ENCODE measurements at places on chromosomes 3 and 15.

DNA sequence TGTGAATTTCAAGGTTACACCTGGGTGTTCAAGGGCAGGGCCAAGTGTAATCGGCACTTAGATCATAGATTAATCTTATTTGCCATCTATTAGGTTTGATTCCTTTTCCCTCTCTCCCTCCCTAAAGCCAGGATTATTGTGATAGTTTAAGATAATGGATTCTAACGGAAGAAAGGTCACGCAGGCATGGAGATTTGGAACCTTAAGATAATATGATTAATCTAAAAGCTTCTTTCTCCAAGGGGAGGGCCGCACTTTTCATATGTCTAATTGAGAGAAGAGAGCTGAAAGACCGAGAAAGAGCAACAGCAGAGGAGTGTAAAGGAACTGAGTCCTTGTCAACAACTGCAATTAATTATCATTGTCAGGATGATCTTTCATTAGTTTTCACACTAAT lies 858.8 kb upstream of the NR2F2 start:
- no peak for DNase-seq

DNA sequence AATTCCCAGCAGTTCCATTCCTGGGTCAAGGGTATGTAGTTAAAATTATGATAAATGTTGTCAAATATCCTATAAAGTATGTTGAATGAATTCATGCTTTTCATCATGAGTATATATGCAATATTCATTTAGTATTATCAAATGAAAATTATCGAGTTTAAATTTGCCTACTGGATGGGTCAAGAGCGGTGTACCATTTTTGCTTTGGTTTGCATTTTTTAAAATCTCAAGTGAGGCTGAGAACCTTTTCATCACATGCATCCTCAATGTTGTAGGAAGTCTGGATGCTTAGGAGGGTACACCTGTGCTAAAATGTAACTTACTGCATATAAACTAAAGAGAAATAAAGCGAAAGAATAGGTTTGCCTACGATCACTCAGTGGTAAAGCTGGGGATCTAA lies 95.5 kb upstream of the MYO5C start:
- DNase-seq: no peak

- DNase-seq: no peak
Observed at GRCh38 chr3:171358181-171358880, 101.9 kb downstream of the TNIK start.

DNA sequence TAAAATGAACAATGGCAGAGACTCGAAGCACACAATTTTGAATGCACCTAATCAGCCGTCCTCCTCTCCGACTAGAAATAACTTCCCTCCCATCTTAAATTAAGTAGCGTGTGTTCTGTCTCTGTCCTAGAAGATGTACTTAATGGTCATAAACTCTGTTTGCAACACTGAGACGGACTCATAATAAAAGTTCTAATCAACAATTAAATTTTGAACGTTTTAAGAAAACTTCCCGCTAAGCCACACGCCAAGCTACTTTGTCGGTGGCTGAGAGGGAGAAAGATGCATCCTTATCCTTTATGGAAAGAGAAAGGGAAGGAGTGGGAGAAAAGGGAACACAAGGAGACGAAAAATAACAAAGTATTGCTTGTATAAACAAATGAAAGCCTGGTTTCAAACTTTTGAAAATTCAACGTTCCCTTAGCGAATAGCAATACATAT lies 989 bp downstream of the GNB4 start:
- DNase-seq: no peak

GRCh38 chr3:16247282-16248061 lies 17.3 kb downstream of the DPH3 start:
- peak; percentile 45 for DNase-seq

- no peak for DNase-seq
Observed at GRCh38 chr3:179750720-179751328, 98.0 kb downstream of the USP13 start.

- no peak for DNase-seq
Observed at GRCh38 chr15:42457445-42458442, 33.2 kb downstream of the ZNF106 start.

- no peak for DNase-seq
Observed at GRCh38 chr3:10627884-10628572, 122.6 kb upstream of the ATP2B2 start.

DNA sequence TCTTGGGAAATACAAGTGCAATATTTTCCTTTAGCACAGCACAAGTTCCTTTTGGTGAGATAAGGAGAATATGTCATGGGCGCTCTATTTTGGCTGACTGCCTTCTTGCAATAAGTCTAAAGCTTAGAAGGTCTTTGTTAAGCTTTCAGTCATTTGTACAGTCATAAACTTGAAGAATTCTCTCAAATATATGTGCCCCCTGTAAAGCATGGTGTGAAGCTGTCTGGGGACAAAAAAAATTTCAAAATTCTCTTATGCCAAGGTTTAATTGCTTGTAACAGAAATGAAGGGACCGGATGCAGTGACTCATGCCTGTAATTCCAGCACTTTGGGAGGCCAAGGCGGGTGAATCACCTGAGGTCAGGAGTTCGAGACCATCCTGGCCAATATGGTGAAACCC lies 21.7 kb upstream of the ARID3B start:
- DNase-seq: no peak

GRCh38 chr15:28969511-28970085 lies 83.8 kb downstream of the APBA2 start:
- no peak for DNase-seq

- DNase-seq: no peak
Observed at GRCh38 chr3:116148881-116149851, 296.1 kb downstream of the LSAMP start.

DNA sequence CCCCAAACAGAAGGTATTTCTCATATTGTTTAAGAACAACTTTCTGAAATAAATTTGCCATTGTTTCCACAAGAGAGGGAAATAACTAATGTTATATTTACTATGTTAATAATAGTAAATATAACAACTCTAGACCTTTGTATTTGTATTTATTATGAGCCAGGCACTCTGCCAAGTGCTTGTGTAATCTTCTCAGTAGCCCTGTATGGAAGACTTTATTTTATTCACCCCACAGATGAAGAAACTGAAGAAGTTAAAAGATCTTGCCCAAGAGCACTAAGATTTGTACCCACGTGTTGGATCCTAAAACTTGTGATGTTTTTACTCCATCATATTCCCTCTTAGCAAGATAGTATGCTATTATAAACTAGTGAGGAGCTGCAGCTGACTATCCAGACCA lies 12.0 kb upstream of the GNB4 start:
- no peak for DNase-seq

- no peak for DNase-seq
Observed at GRCh38 chr3:88987776-88988175, 119.6 kb upstream of the EPHA3 start.

- no peak for DNase-seq
Observed at GRCh38 chr15:63668601-63669000, 71.4 kb downstream of the FBXL22 start.

GRCh38 chr3:112114576-112115160 lies 18.4 kb downstream of the GCSAM start:
- no peak for DNase-seq

Measured in stimulated activated CD8-positive, alpha-beta memory T cell treated with anti-CD3 and anti-CD28 coated beads, Interleukin-15, amount 100 ng/mL, for 4 hours (primary cell).